ENCODE measurements at places on chromosomes 7 and 10.
A peak's percentile ranks its signal among the peaks of the same experiment; 100 is the strongest.

GRCh38 chr10:7340179-7340874, 70.5 kb downstream of the SFMBT2 start:
- no peak for DNase-seq

GRCh38 chr7:84277628-84278224, 83.1 kb upstream of the SEMA3A start:
- no peak for DNase-seq

GRCh38 chr10:67696029-67696428, at the start of gene CTNNA3:
CTNNA3 (minus strand) TSS chr10:67696195.
- DNase-seq, result no peak

DNA sequence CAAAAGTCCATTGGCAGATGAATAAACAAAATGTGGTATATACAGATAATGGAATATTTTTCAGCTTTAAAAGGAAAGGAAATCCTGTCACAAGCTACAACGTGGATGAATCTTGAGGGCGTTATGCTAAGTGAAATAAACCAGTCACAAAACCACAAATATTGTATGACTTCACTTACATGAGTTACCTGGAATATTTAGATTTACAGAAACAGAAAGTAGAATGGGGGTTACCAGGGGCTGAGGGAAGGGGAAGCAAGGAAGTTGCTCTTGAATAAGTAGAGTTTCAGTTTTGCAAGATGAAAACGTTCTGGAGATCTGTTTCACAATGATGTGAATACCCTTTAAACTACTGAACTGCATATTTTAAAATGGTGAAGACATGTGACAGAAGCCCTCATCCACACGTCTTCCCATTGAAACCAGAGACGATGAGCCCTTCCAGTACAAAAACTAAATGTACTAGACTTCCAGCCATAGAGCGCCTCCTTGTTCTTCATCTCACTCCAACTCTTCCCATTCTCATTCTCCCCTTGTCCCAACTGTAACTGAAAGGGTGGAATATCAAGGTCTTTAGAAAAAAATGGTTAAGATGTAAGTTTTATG, 62.4 kb downstream of the MICU1 start:
- DNase-seq, result peak; percentile 14

GRCh38 chr7:80313067-80313626, 178.5 kb downstream of the GNAI1 start:
- no peak for DNase-seq

DNA sequence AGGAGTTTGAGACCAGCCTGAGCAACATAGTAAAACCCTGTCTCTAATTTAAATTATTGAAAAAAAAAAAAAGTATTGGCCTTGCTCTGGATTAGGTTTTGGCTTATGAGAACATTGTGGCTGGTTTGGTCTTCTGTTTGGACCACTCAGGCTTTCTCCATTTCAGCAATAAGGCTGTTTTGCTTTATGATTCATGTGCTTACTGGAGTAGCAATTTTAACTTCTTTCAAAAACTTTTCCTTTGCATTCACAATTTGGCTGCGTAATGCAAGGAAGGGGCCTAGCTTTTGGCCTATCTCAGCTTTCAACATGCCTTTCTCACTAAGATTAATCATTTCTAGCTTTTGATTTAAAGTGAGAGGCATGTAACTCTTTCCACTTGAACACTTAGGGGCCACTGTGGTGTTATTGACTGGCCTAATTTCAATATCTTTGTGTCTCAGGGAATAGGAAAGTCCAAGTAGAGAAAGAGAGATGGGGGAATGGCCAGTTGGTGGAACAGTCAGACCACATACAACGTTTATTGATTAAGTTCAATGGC, 38.0 kb upstream of the SRPK2 start:
- DNase-seq, result no peak

DNA sequence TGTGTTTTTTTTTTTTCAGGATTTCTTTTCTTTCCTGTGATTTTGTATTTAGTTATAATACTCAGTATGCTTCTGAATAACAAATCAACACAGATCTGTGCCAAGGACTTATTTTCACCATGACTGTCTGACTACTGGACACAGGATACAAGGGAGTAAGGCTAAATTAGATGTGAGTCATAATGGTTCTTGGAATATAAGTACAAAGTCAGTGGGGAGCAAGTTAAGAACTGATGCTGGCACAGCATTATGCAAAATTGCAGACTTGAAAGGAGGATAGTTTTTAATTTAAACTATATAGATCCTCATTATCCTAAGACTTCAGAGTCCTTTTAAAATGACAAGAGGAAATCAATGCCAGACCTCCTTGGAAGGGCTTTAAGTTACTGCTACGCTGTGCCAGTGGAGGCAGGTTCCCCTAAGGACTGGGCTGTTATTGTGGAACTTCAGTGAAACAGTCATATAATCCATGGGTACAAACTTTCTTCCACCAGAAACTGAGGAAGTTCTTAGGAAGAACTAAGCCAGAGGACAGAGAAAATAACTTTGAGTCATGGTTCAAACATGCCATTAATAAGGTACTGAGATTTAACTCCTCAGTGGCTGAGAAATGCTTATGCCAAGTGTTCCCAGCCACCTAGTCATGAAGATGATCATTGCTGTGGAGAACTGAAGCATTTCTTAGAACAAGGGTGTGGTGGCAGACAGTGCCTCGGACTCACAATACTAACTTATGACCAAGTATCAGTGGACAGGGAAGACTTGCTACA, 531.2 kb downstream of the HTR7 start:
- no peak for DNase-seq

DNA sequence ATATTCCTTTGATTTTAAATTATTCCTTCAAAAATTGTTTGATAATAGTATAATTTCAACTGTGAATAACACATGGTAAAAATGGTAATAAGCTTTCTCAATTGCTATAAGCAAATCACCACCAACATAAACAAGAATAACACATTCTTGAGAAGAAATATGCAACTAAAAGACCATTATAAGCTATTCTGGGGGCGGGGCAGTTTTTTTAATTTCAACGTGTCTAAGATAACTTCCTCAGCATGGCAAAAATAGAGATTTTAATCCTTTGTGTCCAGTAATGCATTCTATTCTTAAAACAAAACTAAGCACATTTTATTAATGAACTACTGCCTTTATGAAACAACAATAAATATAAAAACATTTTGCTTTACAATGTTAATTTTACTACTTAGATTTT, 1.5 kb downstream of the DNAJC12 start:
- no peak for DNase-seq

DNA sequence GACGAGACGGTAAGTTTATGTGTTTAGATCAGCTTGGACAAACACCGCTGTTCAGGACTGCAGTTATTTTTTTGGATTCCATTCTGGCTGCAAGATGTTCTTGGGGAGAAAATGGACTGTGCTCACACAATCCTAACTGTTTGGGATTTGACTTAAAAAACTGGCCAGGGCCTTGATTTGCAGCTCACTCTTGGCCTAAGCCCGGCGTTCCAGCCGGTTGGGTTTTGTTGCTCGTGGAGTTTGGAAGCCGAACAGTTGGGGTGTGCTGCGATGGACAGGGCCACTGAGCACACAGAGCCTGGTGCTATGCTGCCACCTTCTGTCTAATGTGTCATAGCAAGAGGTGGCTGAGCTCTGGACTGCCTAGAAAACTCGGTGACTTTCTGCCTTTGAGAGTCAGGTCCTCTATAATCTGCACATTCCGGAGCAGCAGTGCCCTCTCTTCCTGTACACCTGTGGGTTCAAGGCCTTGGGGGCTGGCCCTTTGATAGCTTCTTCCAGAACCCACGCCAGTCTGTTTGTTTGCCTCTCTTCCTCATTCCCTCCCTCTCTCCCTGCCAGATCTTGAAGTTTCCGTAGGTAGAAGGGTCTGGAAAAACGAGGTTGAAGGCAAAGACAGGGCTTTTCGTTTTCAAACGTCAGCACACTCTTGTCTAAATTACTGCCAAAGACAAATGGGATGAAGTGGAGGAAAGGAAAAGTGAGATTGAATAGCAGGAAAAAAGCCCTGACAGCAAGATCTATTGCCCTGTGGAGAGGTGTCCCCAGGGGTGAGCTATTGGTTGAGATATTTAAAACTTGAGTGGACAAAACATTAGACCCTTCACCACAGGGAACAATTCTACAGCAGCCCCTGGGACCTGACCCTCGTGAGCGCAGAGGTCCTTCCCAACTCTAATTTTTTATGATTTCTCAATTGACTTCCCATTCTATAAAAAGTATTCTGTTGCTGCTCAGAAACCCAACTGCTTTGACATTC, 167.5 kb upstream of the HABP2 start:
- DNase-seq, result peak; percentile 56

GRCh38 chr7:41584746-41585145, 118.1 kb downstream of the INHBA start:
- no peak for DNase-seq

- peak; percentile 79 for DNase-seq
These were observed at the start of gene TMEM140 for GRCh38 chr7:135147899-135148721. TMEM140 (plus strand) TSS chr7:135148072; CDS start chr7:135164442, 16,370 bp downstream.

GRCh38 chr10:98301664-98302319, 33.8 kb upstream of the LOXL4 start:
- DNase-seq, result no peak

DNA sequence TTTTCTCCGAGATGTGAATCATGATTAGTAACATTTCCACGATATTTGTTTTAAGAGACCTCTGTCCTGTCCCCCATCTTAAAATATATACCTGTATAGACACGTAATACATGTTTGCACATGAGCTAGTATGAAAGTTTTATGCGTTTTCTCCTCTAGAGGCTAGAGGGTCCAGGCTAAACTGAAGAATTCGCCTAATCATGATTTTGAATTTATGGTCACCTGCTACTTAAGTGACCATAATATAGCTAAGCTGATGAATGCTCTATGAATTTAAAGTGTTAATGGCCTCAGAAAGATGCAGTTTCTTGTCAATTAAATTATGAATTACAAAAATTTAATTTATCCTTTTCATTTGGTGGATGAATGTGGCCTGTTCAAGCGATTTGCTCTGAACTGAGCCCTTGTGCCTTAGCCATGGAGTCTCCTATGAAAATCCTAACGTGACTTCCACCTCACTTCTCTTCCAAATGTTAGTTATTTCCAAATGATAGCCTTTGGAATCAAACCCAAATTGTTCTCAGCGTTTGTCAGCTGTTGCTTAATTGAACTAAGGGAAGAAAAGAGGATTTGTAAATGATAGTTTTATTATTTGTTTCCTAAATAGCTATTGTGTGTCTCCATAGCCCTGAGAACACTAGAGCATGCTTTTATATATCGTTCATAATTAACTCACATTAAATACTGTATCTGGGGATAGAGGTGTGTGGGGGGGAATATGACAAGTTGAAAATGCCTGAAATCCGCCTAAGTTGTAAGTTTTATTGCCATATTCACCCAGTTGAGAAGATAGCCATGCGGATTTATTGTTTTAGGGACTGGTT, 2.3 kb downstream of the CELF2 start:
- DNase-seq, result no peak

- no peak for DNase-seq
These were observed 195.9 kb downstream of the HGF start for GRCh38 chr7:81573932-81574331.

GRCh38 chr10:120599200-120599724, 142.2 kb downstream of the PLPP4 start:
- DNase-seq, result no peak

DNA sequence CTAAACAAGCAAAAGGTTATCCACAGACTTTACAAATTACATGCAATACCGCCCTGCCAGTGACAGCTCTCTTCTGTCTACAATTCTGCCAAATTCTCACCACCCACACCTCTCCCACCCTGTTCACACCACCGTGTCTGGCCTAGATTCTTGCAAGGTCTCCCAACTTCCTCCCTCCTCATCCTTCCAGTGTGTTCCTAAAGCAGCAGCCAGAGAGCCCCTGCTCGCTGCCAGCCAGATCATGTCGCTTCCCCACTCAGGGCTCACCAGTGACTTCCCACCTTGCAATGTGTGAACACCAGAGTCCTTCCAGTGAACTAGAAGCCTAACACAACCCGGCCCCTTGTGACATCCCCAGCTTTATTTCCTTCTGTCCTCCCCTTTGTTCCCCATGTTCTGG, 121.6 kb downstream of the HECW1 start:
- no peak for DNase-seq

- no peak for DNase-seq
These were observed 260.5 kb upstream of the KLF14 start for GRCh38 chr7:130994378-130995115.

DNA sequence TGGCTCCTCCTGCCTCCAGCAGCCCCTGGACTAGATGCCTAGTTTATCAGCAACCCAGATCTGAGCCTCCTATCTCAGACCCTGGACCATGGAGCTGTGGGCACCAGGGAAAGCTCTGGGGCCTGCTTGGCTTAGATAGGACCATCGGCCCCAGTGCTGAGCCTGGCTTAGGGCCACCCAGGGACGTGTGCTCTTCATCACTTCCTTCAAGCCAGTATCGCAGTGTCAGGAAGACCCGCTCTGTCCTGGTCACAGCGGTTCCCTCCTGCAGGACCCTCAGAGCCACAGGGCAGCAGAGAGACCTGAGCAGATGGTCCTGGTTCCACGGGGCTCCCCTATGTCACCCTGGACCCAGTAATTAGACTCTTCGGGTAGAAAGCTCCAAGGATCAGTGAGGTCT, 105.7 kb upstream of the FAM20C start:
- DNase-seq, result no peak

GRCh38 chr7:30424506-30424905, 54.1 kb downstream of the NOD1 start:
- no peak for DNase-seq

DNA sequence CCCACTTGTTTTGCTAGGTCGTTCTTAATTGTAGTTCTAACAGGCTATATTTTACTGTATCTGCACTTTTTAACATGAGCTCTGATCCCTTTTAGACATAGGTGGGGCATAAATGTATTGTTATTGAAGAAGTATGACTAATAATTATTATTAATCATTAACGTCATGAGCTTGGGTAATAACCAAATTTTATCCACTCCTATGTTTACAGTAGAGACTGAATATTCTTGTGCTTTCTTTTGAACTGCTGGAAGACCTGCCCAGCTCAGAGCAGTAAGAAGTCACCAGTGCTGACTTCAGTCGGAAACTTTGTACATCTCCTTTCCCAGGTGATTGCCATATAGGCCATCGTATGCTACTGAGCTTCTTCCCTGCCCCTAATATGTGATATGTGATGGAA, 18.7 kb downstream of the PKD2L1 start:
- no peak for DNase-seq

DNA sequence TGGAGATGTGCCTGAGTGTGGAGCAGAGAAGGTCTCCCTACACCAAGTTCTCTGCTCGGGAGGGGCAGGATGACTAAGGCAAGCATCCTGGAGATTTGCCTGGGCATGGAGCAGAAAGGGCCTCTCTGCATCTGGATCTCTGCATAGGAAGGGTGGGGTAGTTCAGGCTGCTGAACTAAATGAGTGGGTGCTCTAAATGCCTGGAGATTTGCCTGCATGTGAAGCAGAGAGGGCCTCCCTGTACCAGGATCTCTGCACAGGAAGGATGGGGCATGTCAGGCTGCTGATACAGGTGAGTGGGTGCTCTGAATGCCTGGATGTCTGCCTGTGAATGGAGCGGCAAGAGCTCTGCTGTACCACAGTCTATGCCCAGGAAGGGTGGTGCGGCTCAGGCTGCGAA, 680.7 kb downstream of the SUGCT start:
- no peak for DNase-seq

- DNase-seq, result no peak
These were observed 40.6 kb downstream of the IMMP2L start for GRCh38 chr7:111521660-111522059.
